ENCODE measurements at places on chromosomes 16 and 17.

DNA sequence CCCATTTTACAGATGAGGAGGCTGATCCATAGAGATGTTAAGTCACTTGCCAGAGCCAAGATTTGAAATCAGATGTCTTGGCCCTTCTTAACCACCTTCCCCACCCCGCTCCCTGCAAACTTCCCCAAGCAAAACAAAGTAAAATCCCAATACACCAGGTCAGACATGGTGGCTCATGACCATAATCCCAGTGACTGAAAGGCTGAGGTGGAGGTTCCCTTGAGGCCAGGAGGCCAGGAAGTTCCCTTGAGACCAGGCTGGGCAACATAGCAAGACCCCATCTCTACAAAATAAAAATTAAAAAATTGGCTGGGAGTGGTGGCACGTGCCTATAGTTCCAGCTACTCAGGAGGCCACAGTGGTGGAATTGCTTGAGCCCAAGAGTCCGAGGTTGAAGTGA, 28.9 kb upstream of the CSNK2A2 start:
- DNase-seq: no peak

DNA sequence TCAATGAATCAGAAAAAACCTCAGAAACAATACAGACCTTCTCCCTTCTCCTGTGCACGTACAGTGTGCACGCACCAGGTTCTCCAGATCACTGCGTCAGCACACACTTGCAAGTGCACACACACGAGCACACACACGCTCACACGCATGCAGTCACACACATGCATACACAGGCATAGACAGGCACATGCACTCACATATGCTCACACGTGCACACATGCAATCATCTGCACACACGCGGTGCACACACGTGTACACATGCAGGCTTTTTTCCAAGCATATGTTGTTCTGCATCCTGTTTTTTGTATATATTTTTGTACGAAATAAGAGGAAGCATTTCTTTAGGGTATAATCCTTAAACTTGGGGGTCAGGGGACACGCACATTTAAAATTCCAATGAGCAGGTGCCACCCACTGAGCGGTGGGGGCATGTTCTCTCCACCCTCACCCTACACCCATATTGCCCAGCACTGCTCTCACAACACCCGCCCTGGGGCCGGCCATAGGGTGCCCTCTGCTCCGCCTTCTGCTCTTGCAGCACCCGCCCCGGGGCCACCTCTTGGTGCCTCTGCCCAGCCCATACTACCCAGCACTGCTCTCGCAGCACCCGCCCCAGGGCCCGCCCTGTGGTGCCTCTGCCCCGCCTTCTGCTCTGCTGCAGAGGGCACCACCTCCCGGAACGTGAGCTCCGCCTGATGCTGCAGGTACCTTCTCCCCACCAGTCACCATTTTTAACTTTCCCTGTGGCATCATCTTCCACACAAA, 20.9 kb downstream of the KLHDC4 start:
- DNase-seq: no peak

DNA sequence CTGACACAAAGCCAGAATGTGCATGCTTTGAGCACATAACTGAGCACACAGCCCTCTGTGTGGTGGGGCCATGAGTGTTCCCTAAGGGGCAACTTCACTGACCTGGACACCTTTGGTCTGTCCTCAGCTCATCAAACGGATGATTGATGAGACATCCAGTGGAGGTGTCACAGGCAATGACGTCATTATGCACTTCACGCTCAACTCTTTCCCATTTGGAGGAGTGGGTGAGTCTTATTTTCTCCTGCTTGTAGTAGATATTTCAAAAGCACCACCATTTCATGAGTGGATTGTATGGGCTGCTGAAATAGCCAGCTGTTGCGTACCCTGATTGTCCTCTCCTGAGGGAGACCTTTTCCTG, 16.2 kb downstream of the ALDH3A2 start:
- no peak for DNase-seq

DNA sequence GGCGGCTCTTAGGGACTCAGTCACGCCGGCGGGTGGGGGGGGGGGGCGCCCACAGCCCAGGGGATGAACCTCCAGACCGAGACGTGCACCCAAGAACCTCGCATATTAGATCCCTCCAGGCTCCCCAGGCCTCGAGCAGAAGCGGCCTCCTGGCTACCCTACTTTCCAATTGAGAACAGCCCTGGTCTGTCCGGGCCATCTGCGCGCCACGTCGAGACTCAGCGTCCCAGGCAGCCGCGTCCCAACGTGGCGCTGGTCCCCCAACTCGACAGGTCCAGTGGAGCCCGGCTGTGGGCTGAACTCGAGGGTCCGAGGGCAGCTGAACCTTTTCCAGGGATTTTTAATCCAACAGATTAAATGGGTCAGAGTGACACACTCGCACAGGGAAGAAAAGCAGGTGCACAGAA, 2.3 kb upstream of the IRX3 start:
- no peak for DNase-seq

DNA sequence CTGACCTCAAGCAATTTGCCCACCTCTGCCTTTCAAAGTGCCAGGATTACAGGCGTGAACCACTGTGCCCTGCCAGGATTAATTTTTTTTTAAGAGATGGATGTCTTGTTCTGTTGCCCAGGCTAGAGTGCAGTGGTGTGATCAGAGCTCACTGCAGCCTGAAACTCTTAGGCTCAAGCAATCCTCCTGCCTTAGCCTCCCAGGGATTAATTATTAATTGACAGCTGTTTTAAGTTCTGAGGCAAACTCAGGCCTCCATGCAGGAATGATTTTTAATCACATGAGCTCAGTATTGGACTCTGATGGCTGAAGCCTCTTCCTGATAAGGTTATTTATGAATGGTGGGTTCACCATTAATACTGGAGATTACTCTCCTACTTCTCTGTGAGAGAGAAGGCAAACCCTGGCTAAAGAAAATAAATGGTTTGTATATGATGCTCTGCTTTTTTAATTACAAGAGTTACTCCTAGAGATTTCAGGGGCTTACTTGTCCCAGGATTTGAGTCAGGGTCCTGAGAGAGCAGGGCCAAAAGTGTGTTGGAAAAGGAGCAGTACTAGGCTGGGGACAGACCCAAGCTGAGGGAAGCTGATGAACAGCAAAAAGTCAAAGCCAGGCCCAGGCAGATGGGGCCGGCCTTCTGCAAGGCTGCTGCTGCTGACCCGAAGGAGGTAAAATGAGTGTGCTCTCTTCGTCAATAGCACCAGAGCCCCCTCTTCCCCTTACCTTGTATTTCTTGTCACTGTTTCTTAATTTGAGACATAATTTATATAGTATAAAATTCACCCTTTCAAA, 56.9 kb upstream of the HAS3 start:
- DNase-seq: no peak

- peak; percentile 82 for DNase-seq
Measured at GRCh38 chr16:57386381-57386951, 14.2 kb downstream of the CX3CL1 start.

- DNase-seq: no peak
Measured at GRCh38 chr17:49231563-49231894, 942 bp upstream of the PHOSPHO1 start.

DNA sequence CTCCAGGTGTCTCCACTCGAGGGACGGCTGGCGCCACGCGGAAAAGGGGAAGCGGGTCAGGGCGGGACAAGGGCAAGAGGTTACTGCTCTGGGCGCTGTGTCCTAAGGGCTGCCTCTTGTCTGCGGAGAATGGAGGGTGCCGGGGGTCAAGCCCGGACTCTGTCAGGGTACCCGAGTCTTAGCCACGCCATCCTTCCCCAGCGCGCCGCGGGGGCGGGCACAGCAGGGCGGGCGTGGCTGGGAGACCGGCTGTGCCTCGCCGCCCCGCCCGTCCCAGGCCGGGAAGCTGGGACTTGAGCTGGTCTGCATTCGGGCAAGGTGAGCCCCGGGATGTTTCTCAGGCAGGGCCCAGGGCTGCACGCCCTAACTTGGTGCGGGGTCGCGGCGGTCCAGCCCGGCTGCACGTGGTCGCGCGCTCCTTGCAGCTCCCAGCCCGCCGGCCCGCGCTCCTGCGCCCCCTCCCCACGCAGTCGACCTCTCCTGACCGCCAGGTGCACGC, 6.2 kb upstream of the ACTG1 start:
- peak; percentile 44 for DNase-seq

- DNase-seq: no peak
Measured at GRCh38 chr16:64679976-64680690, 441.7 kb downstream of the CDH11 start.

DNA sequence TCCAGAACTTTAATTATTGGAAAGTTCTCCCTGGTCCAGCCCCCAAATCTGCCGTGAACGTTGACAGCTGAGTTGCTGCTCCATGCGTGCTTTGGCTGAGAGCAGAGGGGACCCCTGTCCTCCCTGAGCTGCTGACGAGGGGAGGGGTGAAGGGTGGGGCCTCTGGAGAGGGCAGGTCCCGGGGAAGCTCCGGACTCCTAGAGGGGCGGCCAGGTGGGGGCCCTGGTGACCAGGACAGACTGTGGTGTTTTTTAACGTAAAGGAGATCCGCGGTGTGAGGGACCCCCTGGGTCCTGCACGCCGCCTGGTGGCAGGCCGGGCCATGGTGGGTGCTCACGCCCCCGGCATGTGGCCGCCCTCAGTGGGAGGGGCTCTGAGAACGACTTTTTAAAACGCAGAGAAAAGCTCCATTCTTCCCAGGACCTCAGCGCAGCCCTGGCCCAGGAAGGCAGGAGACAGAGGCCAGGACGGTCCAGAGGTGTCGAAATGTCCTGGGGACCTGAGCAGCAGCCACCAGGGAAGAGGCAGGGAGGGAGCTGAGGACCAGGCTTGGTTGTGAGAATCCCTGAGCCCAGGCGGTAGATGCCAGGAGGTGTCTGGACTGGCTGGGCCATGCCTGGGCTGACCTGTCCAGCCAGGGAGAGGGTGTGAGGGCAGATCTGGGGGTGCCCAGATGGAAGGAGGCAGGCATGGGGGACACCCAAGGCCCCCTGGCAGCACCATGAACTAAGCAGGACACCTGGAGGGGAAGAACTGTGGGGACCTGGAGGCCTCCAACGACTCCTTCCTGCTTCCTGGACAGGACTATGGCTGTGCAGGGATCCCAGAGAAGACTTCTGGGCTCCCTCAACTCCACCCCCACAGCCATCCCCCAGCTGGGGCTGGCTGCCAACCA, at the start of gene MC1R:
MC1R (plus strand) TSS at position 410 of the 895 bp plus-strand sequence; CDS start at position 807, 397 bp downstream.
- peak; percentile 58 for DNase-seq

DNA sequence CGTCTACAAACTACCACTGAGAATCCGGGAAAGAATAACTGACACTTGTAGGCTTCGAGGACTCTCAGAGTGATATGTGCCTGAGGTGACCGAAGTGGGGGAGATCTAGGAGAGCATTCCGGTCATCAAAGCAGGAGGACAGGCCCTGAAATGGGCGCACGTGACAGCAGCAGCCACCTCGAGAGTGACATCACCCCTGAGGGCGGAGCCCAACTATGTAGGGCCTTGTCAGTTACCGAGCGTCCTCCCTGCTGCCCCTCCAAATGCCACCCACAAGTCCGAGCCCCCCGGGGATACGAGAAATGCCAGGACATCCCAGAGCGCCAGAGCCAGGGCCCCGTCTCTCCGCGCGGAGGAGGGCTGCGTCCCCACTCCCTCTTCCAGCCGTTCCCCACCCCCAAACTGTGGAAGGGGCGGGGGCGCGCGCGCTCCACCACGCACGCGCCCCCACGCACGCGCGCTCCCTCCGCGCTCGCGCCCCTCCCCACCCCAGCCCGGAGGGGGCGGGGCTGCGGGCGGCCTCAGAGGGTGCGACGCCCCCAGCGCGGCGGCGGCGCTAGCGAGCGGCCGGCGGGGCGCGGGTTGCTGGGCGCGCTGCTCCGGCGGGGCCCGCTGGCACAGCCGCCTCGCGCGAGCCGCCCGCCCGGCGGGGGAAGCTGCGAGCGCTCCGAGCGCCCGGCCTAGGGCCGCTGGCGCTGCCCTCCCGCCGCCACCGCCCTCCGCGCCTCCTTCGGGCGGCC, at the start of gene TANC2:
TANC2 (plus strand) TSS at position 550 of the 740 bp plus-strand sequence. CDS start 43,325 bp downstream, outside the sequence.
- peak; percentile 88 for DNase-seq
